DMS79 (cell line): ENCODE measurements at places on chromosomes 7 and 10.

DNA sequence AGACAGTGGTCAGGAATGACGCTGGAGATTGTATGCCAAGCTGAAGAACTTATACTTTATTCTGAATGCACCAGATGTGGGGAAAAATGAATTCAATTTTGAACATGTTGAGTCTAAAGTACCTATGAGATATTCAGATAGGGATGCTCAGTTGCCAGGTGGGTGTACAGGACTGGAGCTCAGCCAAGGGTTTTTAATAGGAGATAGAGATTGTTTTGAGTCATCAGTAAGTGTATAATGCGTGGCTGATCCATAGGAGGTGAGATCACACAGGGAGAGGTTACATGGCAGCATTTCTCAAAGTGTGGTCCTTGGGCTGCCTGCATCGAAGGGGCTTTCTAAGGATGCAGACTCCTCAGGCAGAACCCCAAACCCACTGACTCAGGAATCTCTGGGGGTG, 6.8 kb upstream of the HIPK2 start:
- no peak for DNase-seq

- no peak for DNase-seq
Measured at GRCh38 chr7:4225881-4226523, 456.1 kb upstream of the FOXK1 start.

DNA sequence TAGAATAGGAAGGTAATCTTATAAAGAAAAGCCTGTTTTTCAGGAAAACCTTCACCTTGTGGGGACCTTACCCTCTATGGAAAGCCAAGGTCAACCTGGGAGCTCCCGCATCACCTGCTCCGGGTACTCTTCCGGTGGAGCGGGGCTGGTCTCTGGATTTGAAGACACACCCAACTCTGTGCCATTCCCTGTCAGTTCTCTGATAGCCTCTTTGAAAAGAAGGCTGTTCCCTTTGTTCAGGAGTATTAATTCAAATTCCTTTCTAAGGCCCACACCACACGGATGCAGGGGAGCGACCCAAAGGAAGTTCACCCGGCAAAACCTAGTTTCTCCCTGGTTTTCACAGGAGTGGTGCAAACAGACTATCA, 10.7 kb downstream of the CTBP2 start:
- DNase-seq: no peak

DNA sequence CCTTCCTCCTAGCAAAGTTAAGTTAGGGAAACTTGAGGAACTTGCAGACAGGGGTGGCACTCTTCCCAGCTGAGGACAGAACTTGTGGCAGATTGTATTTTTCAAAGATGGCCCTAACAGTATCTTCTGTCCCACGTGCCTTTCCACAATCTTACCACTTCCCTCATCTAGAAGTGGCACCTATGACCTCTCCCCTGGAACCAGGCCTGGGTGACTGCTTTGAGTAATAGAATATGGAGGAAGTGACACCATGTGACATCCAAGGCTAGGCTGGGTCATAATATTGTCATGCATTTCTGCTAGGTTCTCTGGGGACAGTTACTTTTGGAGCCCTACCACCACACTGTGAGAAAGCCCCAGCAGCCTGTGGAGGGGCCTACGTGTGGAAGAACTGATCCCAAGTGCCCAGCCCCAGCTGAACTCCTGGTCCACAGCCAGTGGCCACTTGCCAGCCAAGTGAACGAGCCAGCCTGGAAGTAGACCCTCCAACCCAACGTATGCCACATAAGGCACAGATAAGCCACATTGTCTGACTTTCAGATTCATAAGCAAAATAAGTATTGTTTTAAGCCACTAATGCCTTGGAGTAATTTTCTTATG, 193.7 kb downstream of the PTPN20 start:
- DNase-seq: no peak

DNA sequence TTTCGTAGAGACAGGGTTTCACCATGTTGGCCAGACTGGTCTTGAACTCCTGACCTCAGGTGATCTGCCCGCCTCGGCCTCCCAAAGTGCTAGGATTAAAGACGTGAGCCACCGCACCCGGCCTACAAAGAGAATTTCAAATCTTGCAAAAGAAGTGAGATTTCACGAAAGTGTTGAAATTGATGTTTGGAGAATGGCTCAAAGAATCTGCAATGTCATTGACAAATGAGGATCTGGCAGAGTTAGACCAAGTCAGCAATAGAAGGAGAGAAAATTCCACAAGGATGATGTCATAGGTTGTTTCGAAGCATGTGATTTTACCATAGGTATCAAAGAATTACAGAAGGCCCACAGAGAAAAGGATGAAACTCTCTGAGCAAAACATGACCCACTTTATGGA, 71.7 kb downstream of the LYZL2 start:
- DNase-seq: no peak

DNA sequence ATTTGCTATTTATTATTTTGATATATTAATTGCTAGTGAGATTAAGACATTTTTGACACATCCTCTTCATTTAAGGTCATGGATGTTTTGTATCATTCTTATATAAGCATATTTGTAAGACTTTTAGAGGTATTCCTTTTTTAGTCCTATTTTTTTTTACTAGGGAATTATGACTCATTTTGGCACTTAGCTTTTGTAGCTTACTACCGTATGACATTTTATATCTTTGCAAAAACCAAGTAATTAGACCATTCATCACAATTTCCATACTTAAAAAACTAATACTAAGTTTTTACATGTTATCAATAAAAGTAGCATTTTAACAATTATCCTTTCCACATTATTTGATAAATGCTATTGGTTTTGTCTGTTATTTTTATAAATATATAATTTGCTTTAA, 41.6 kb downstream of the BMPR1A start:
- DNase-seq: no peak

DNA sequence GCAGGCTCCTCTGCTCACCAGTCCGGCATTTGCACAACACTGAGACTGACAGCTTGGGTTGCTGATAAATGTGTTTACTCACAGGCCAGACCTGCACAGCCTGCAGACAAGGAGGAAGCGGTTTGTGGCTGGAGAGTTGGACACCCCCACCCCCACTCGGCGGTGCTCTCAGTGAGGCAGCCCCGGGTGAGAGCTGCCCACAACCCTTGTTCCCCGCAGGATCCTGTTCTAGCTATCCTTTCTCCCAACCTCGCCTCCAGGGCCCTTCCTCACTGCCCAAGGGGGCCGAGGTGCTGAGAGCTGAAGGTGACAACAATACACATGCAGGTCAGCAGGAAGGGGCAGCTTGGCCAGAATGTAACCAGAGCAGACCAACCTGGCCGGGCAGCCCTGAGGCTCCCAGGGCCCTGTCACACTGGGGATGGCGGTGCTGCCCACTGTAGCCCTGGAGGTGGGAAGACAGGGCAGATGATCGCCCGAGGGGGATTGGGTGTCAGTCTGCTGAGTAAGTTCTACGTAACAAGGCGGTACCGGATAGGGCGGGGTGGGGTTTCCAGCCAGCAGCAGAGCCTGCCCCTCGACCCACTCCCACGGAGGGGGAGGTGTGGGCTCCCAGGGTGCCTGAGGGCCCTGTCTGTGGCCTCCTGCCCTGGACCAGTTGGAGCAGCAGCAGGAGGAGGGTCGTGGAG, 2.1 kb upstream of the ADAM8 start:
- DNase-seq: no peak

- DNase-seq: no peak
Measured at GRCh38 chr10:35716776-35717175, 74.7 kb upstream of the FZD8 start.

DNA sequence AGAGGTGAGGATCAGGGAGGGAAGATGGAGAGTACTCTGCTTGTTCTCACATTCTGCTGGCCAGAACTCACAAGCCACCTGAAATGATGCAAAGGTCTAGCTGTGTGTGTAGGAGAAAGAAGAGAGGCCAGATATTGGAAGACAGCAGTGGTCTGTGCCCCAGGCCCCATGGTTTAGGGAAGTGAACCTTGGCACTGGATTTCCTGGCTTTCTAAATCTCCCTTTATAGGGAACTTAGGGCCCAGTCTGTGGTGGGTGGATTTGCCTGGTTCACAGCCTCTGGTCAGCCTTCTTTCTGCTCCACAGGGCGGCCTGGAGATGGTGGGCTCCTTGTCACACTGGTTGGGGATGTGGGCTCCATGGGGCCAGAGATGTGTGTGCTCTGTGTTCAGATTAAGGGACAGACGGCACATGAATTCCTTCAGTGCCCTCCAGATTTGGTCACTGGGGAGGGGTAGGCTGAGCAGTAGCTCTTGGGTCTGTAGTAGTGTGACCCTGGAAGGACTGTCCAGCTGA, 9.5 kb upstream of the SH2D4B start:
- no peak for DNase-seq

DNA sequence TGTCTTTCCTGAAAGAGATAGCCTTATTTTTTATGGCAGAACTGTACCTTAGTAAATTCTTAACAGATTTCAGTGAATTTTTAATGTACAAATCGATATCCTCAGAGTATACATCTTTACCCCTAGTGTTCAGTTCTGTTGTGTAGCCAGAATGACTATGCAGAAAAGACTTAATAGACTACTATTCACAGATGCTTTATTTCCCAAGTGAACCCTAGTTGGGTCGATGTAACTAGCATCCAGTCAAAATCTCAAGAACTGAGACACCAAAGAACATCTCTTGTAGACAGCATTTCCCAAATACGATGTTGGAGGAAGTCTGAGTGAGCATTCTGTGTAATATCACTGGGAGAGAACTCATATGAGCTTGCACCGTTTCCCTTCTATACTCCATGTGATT, 1.5 kb downstream of the AKR1C3 start:
- DNase-seq: no peak

- no peak for DNase-seq
Measured at GRCh38 chr7:54813398-54813797, 54.4 kb upstream of the SEC61G start.

DNA sequence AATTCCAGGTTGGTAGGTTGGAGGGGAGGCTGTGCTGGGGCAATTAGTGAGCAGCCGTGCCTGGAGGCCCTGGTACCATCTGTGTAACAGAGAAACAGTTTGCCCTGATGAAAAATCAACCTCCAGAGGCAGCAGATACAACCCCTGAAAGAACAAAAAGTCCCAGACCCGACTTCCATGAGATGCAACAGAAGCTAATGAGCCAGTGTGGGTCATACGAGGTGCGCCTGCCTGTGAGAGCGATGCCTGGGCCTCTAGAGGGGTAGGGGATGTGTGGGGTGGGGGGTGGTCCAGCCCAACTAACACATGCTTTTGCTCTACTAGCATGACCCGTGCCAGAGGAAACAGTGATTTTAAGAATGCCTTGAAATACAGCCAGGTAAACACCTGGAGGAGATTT, 39.3 kb downstream of the CELF2 start:
- DNase-seq: no peak

DNA sequence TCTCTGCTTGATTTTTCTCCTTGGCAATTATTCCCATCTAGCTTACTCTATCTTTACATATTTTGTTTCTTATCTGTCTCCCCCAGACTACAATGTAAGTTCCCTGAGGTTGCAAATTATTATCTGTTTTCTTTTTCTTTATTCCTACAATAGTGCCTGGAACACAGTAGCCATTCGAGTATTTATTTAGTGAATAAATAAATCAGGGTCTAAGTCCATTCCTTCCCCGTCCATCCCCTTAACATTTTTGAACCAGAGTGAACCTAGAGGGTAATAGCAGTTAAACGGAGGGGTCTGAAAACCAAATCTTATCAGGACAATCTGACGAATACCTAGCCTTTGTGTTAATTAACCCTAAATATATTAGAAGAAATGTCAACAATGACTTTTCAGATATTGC, 252.8 kb upstream of the YAE1 start:
- no peak for DNase-seq

DNA sequence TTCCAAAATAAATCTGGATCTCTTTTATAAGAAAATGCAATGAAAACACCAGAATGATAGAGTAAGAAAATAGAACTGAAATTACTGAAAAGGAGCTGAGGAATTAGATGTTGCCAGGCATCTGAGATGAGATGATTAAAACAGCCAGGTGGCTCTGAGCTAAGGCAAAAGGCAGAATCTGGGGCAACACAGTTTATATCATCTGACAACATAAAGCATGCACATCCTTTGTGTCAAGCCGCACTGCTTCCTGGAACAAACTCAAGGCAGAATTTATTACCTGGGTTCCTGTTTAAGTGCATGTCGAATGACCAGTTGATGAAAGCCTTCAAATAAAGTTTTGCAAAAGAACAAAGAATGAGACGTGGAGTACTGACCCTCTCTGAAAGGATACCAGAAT, 247.0 kb downstream of the SNX10 start:
- DNase-seq: no peak

DNA sequence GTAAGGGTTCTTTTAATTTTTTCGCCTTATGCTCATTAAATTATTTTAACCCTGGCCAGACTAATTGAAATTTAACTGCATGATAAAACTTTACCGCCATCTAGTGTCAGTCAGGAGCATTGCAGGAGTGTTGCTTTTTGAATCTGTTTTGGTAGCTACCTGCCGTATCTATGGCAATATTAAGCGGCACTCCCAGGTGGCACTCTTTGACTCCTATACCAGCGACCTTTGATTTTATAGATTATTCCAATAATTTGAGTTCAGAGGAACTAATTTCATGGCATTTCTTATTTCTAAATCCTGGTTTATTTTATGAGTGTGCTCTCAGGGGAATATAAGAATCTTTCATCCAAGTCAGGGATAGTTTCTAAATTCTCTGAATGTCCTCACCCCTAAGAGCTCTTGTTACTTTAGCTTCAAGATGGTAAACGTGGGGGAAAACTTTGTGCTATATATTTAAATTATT, 198.9 kb downstream of the REEP3 start:
- no peak for DNase-seq

DNA sequence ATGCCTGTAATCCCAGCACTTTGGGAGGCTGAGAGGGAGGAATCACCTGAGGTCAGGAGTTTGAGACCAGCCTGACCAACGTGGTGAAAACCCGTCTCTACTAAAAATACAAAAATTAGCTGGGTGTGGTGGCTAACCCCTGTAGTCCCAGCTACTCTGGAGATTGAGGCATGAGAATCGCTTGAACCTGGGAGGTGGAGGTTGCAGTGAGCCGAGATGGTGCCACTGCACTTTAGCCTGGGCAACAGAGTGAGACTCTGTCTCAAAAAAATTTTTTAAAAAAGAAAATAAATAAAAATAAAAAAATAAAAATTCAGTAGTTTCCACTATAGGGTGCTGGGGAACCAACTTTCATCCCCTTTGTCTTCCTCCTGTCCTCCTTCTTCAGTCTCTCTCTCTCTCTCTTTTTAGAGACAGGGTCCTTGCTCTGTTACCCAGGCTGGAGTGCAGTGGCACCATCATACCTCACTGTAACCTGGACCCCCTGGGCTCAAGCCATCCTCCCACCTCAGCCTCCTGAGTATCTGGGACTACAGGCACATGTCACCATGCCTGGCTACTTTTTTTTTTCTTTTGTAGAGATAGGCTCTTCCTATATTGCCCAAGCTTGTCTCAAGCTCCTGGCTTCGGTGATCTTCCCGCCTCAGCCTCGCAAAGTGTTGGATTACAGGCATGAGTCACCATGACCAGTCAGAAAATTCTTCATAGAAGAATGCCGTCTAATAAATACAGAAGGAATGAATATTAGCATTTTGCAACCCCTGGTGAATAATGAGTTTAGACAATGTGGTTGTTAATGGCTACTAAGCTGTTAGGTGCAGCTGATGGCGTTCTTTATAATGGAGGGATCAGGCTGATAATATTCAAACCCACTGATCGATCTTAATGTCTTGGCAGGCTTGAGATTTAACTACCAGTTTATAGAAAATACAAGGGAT, 20.6 kb downstream of the RBM20 start:
- DNase-seq: no peak

- DNase-seq: no peak
Measured at GRCh38 chr7:36198854-36199266, 45.8 kb downstream of the EEPD1 start.
